ENCODE measurements at places on chromosomes 11 and 22. TPM values are rescaled to one million over a fixed set of nuclear protein-coding genes. Genes with fewer than 3 reads are reported as not detected.

The MYRF gene
- 2.7 TPM for polyA plus RNA-seq

The MISFA gene
- polyA plus RNA-seq = 1.3 TPM

The CPSF7 gene
- 40.3 TPM for polyA plus RNA-seq

The OR8D4 gene
- not detected for polyA plus RNA-seq

The HBG2 gene
- 2.0 TPM for polyA plus RNA-seq

The OSBP2 gene
- 1.8 TPM for polyA plus RNA-seq

DNA sequence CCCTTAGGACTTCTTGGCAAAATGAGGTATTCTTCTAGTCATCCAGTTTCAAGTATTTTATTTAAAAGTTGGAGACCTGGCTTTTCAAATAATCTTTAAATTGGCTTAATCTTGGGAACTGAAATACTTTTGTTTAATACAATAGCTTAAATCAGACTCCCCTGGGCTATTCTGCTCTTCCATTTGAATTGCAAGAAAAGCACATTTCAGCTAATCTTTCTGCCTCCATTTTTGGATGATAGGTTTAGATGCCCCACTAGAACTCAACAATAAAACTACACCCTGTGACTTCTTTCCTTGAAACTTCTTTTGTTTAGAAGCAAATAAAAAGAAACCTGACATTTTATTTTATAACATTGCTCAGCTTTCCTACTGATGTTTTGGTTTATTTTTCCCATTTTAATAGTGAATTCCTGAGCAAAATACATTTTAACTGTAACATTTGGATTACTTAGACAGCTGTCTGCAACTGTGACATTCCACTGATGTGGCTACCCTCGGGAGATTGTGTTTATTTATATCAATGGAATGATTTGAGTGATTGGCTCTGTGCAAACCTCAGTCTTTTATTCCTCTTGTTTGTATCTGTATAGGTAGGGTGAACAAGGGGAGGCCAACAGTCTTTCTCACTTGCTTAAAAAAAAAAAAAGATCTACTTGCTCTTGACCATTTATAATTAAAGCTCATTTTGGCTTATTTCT lies 1045.8 kb upstream of the CNTN5 start:
- DNase-seq = no peak

DNA sequence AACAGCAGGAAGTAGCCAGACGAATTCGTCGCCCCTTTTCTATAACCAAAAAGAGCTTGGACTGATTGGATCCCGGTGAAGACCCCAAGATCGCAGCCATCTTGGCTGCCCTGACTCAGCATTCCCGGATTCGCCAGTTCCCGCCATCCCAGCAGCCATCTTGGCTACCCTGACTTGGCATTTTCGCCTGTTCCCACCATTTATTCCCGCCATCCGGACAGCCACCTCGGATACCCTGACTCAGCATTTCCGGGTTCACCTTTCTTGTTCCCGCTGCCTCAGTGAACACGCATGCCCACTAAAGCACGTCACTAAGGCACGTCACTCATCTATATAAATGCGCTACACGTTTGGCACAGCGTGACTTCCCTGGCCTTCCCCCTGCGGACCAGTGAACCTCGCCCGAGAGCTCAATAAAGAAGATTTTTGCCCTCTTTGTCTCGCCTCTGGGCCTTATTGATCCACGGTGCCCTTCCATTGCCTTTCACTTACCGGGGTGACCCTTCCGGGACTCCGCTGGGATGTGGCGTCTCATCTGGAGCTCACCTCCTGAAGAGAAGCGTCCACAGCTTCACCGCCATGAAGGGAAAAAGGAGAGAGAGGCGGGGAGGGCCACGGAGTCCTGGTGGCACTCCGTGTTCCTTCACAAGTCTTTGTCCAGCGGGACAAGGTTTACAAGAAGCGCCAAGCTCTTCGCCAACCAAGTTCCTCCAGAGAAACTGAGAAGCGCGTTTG lies 4.0 kb upstream of the OR56A3 start:
- DNase-seq = no peak

DNA sequence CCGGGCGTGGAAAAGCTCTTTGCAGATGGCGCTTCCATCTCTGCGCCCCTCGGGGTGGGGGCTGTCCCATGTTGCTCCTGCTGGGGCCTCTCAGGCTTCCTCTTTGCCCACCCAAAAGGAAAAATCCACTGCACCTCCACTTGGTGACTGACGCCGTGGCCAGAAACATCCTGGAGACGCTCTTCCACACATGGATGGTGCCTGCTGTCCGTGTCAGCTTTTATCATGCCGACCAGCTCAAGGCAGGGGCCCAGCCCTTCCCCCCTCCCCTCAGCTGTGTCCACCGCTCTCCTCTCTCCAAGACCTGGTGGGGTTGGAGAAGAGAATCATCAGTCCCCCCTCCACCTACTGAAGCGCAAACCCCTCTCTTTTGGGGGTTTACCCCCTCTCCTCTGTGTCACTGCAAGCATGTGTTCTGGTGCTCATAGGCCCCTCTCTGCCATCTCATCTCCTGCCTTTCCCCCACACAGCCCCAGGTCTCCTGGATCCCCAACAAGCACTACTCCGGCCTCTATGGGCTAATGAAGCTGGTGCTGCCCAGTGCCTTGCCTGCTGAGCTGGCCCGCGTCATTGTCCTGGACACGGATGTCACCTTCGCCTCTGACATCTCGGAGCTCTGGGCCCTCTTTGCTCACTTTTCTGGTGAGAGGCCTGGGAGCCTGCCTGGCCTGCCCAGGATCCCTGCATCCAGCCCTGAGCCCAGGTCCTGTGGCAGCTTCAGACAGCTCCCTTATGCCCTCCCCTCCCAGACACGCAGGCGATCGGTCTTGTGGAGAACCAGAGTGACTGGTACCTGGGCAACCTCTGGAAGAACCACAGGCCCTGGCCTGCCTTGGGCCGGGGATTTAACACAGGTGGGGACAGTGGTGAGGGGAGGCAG lies 1.8 kb downstream of the LARGE2 start:
- DNase-seq = no peak

- DNase-seq = no peak
These were observed 4.9 kb downstream of the LRP5 start for GRCh38 chr11:68317147-68317785.

GRCh38 chr11:79157738-79158137 lies 283.1 kb downstream of the TENM4 start:
- no peak for DNase-seq

Data from AG04450 (cell line).